ENCODE measurements at places on chromosomes 4 and X.

DNA sequence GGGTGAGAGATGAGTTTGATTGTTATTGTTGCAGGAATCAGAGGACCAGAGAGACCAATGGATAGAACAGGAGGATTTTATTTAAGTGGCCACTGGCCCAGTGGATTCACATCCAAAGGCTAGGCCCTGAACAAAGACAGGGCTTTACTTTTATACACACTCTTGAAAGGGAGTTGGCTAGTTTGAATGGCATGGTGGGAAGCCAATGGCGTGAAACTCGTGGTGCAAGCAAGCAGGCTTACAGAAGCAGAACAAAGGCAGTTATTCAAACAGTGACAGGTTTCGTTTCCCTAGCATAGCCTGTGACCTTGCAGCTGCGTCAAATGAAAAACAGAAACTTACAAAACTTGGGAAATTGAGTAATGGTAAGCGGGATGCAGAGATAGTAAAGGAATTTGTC is 110.2 kb upstream of the PRDX4 start:
- no peaks in the 10 kb centered on the region for H3K4me1 ChIP-seq
- no peak overlapping the region for H3K4me3 ChIP-seq
- DNase-seq, result no peak
- no peaks in the 10 kb centered on the region for H3K27me3 ChIP-seq
- H3K27ac ChIP-seq, result no peak overlapping the region

DNA sequence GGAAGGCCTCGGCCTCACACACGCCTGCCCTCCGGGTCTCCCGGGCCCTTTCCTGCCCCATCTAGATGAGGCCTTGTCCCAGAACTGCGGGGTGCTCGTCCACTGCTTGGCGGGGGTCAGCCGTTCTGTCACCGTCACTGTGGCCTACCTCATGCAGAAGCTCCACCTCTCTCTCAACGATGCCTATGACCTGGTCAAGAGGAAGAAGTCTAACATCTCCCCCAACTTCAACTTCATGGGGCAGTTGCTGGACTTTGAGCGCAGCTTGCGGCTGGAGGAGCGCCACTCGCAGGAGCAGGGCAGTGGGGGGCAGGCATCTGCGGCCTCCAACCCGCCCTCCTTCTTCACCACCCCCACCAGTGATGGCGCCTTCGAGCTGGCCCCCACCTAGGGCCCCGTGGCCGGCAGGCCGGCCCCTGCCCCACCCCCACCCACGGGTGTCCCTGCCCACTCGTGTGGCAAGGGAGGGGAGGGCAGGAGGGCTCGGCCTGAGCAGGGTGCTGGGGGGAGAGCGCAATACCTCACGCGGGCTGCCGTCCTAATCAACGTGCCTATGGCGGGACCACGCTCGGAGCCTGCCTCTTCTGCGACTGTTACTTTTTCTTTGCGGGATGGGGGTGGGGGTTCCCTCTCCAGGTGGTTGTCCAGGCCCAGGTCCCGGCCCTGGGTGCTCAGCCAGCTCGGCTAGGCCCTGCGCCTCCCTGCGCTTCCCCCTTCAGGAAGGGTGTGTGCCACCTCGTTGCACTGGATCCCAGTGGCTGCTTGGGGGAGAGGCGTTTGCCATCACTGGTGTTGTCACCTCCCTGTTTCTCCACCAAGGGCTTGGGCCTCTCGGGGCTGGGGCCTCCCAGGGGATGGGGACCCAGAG is 3.1 kb downstream of the DUSP9 start:
- peaks cover 14% of the 10 kb centered on the region for H3K27me3 ChIP-seq
- H3K27ac ChIP-seq, result no peak overlapping the region
- H3K4me3 ChIP-seq, result no peak overlapping the region
- peaks cover 19% of the 10 kb centered on the region for H3K4me1 ChIP-seq
- peak; percentile 2 for DNase-seq

DNA sequence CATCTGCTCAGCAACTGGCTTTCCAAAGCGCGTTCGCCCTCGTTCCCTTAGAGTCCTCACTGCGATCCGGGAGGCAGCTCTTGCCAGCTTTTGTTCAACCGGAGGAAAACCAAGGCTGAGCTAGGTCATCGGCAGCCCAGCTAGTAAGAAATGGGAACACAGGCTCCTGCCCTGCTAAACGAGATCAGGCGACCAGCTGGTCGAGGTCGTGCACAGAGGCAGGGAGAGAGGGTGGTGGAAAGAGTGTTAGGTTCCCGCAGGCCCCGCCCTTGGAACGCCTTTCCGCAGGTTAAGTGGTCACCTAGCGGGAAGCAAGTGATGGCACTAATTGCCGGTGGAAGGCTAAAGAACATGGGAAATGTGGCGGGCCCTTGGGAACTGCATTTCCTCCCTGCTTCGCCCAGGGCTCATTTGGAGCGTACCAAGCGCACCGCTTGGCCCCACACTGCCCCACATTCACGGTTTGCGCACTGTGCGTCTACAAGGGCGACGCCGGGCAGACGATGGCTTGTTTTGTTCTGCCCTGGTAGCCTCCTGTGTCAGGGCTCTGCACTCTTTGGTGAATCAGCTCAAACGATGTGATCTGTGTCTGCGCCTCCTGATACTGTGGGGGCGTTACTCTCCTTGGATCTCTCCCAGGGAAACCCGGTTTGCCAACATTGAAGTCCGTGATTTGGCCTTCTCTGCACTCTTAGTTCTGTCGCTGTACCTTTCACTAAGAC is 7.2 kb upstream of the PRDM8 start:
- no peak overlapping the region for H3K4me3 ChIP-seq
- H3K27ac ChIP-seq, result no peak overlapping the region
- no peak for DNase-seq
- H3K36me3 ChIP-seq, result no peaks in the 10 kb centered on the region

- H3K4me3 ChIP-seq, result no peak overlapping the region
- H3K36me3 ChIP-seq, result no peaks in the 10 kb centered on the region
- no peak overlapping the region for H3K27ac ChIP-seq
Observed at GRCh38 chr4:119207051-119207450, 5.5 kb upstream of the USP53 start.

DNA sequence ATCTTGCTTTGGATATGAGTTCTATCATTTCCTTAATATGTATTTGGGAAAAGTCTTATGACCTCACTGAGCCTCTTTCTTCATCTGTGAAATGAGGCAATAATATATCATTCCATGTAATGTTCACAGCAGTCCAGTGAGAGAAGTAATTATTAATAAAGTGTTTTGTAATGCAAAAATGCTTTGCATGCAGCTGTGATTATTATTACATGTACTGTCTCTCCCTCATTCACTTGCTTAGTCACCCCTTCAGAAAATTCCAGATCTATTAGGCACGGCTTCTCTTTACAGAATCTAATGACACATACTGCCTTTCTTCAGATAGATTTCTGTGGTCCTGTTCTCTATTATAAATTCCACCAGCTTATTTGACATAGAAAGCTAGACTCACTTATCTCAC is 53.5 kb upstream of the FGF13 start:
- no peak overlapping the region for H3K27ac ChIP-seq
- H3K36me3 ChIP-seq, result no peaks in the 10 kb centered on the region
- no peaks in the 10 kb centered on the region for H3K4me1 ChIP-seq
- H3K27me3 ChIP-seq, result no peaks in the 10 kb centered on the region
- DNase-seq, result no peak

DNA sequence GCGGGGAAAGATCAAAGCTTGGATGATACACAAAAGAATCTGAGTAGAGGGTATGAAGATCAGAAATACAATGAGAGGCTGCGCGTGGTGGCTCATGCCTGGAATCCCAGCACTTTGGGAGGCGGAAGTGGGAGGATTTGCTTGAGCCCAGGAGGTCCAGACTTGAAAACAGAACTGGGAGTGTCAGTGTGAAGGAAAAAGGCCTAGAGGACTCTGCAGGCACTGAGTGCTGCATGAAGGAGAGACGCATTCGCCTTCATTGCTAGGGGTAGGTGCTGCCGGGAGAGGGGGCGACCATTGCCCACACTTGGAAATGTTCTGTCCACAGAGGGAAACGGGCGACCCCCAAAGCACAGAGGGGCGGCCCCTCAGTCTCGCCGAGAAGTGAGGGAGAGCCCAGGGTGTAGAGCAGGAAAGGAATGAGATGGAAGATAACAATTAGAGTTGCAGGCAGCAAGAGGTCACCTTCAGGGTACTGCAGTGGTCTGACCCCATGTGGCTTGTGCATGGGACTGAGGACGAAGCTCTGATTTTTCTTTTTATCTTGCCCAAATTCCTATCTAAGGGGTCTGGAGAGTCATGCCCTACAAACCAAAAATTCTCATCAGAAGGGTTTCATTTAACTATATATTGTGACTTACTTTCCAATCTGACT is 31.8 kb upstream of the ARSD start:
- DNase-seq, result no peak
- no peaks in the 10 kb centered on the region for H3K4me1 ChIP-seq
- H3K27ac ChIP-seq, result no peak overlapping the region
- no peaks in the 10 kb centered on the region for H3K27me3 ChIP-seq
- no peaks in the 10 kb centered on the region for H3K36me3 ChIP-seq
- no peak overlapping the region for H3K4me3 ChIP-seq

- no peak for DNase-seq
- H3K27me3 ChIP-seq, result no peaks in the 10 kb centered on the region
- no peaks in the 10 kb centered on the region for H3K36me3 ChIP-seq
- no peak overlapping the region for H3K27ac ChIP-seq
Observed at GRCh38 chr4:69907151-69907550, 23.7 kb upstream of the CSN1S1 start.

- no peak for DNase-seq
- H3K4me3 ChIP-seq, result no peak overlapping the region
Observed at GRCh38 chr4:47862297-47862696, 24.4 kb upstream of the CORIN start.

- H3K36me3 ChIP-seq, result no peaks in the 10 kb centered on the region
- no peaks in the 10 kb centered on the region for H3K4me1 ChIP-seq
- DNase-seq, result no peak
Observed at GRCh38 chr4:15320121-15320678, 107.6 kb upstream of the C1QTNF7 start.

DNA sequence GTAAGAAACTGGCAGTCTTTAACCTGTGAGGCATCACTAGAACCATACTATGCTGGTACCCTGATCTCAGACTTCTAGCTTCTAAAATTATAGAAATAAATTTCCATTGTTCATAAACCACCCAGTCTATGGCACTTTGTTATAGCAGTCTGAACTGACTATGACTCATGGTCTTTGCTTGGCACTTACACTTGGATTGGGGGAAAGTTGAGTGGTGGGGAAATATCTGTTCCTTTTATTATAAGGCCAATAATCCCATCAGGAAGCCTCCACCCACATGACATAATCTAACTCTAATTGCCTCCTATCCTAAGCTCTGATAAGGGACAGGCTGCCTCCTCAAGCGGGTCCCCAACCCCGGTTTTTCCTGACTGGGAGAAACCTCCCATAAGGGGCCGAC is 61.4 kb upstream of the PACRGL start:
- H3K36me3 ChIP-seq, result no peaks in the 10 kb centered on the region
- peaks cover 10% of the 10 kb centered on the region for H3K4me1 ChIP-seq
- no peaks in the 10 kb centered on the region for H3K27me3 ChIP-seq
- DNase-seq, result no peak

DNA sequence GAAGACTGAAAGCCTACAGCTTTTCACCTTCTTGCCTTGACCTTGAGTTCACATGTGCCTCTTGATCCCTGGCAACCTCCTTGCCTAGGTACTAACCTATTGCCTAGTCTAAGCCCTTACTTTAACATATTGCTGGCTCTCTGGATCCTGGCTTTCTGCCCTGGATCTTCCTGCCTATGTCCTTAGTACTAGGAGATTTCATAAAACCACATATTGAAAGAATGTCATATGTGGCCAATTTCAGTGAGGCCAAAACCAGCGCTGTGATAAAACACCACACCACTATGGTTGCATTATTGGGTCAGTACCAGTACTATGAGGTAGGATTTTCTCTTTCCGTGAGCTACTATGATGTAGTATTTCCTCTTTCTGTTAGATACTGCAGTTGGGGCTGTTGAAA is 80.4 kb downstream of the CT47B1 start:
- H3K4me1 ChIP-seq, result no peaks in the 10 kb centered on the region
- H3K36me3 ChIP-seq, result no peaks in the 10 kb centered on the region
- no peak overlapping the region for H3K4me3 ChIP-seq

DNA sequence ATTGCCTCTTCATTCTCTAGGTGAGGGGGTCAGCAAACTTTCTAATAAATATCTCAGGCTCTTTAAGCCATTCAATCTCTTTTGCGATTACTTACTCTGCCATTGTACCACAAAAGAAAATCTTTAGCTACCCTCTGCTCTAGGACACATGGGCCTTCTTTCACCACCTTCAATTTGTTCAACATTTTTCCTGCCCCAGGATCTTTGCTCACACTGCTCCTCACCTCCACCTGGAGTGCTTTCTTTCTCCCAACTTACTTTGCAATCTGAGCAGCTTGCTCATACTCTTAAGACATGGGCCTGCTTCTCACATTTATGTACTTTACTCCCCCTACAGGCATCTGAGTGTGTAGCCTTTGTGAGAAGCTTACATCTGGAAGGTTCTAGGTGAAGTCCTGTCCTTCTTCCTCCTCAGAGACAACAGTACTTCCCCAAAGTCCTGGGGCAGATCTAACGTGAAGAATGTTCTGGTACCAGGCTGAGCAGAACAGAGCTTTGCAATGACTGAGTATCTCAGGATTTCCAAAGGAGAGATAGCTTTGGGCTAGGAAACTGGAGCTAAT is 55.0 kb upstream of the PRDM5 start:
- H3K27ac ChIP-seq, result no peak overlapping the region
- no peaks in the 10 kb centered on the region for H3K27me3 ChIP-seq
- no peak for DNase-seq
- no peaks in the 10 kb centered on the region for H3K36me3 ChIP-seq

GRCh38 chr4:180850318-180850940 is 1392.8 kb upstream of the TENM3 start:
- no peak overlapping the region for H3K4me3 ChIP-seq
- no peaks in the 10 kb centered on the region for H3K27me3 ChIP-seq
- no peaks in the 10 kb centered on the region for H3K36me3 ChIP-seq

GRCh38 chrX:15475021-15475420 is 18.1 kb downstream of the PIR start:
- H3K4me3 ChIP-seq, result no peak overlapping the region
- H3K36me3 ChIP-seq, result no peaks in the 10 kb centered on the region
- no peaks in the 10 kb centered on the region for H3K27me3 ChIP-seq
- no peaks in the 10 kb centered on the region for H3K4me1 ChIP-seq
- peak overlapping the region; percentile 51 for H3K27ac ChIP-seq

DNA sequence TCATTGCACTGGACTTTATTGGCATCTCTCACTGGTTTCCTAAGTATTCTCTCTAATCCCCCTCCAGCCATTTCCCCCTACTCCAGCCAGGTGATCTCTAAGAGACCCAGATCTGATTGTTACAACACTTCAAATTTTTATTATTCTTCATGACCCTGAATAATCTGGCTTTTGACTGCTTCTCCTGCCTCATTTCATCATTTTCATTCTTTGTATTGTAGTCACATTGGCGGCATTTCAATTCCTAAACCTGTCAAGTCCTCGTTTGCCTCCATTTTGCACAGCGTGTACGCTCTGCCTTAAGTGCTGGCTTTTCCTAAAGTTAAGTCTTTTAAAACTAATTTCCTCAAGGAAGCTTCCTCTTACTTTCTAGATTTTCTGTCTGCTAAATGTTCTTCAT is 31.6 kb downstream of the UBE2K start:
- no peak for DNase-seq
- H3K36me3 ChIP-seq, result no peaks in the 10 kb centered on the region
- no peaks in the 10 kb centered on the region for H3K27me3 ChIP-seq
- no peak overlapping the region for H3K27ac ChIP-seq
